ENCODE measurements at places on chromosomes 4 and X. TPM values are rescaled to one million over a fixed set of nuclear protein-coding genes. Genes with fewer than 3 reads are reported as not detected.

CLDN34 gene
- total RNA-seq, result not detected

FGFBP2 gene
- 15.4 TPM for total RNA-seq

LGI2 gene
- 0.05 TPM for total RNA-seq

TEX11 gene
- total RNA-seq, result not detected

ATG4A gene
- 9.0 TPM for total RNA-seq

ZNF630 gene
- total RNA-seq, result not detected

HSD17B10 gene
- 165 TPM for total RNA-seq

MAGEB10 gene
- not detected for total RNA-seq

MAGEE1 gene
- 0.56 TPM for total RNA-seq

GC gene
- total RNA-seq, result not detected

SH3RF1 gene
- 4.1 TPM for total RNA-seq

PF4V1 gene
- not detected for total RNA-seq

CFAP47 gene
- 0.19 TPM for total RNA-seq

MXRA5 gene
- 0.03 TPM for total RNA-seq

EFHC2 gene
- not detected for total RNA-seq

RHOH gene
- total RNA-seq, result not detected

SORBS2 gene
- total RNA-seq, result 49.8 TPM

CT45A6 gene
- total RNA-seq, result not detected

CCNB3 gene
- 1.1 TPM for total RNA-seq

SMR3B gene
- not detected for total RNA-seq

DKK2 gene
- total RNA-seq, result 4.4 TPM
